ENCODE measurements at places on chromosomes 7 and 10.
A peak's percentile ranks its signal among the peaks of the same experiment; 100 is the strongest.

- ATAC-seq, result peak; percentile 91
These were observed 140.7 kb upstream of the CALCR start for GRCh38 chr7:93715234-93715633.

- no peak for ATAC-seq
These were observed 86.6 kb upstream of the LEP start for GRCh38 chr7:128154504-128154903.

DNA sequence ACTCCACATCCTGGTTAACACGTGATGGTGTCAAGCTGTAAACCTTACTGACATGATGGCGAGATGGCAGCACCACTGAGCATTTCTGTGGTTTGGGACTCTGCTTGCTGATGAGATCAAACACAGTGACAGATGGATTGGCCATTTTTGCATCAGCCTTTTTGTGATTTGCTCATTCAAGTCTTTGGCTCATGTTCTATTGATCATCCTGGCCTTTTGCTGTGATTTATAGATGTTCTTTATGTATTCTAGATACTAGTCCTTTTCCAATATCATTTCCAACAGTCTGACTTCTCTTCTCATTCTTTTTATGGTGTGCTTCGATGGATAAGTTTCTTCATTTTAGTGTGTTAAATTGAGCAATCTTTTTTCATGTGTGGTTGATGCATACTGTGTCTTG lies 24.7 kb upstream of the DIP2C start:
- no peak for ATAC-seq

DNA sequence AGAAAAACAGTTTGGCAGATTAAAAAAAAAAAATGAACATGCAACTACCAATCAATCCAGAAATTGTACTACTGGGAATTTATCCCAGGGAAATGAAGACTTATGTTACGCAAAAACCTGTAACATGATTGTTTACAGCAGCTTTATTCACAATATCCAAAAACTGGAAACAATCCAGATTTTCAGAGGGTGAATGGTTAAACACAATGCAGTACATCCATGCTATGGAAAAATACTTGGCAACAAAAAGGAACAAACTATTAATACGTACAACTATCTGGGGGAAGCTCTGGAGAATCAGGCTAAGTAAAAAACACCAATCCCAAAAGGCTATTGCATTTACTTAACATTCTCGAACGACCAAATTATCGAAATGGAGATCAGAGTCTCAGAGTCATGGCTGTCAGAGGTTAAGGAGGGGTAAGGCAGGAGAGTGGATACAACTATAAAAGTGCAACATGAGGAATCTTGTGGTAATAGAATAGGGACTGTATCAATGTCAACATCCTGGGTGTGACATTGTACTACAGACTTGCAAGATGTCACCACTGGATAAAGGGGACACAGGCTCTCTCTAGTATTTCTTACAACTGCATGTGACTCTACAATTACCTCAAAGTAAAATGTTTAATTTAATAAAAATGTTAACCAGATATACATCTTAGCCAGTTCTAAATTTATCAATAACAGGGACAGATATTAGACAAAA lies 21.5 kb upstream of the RUFY2 start:
- no peak for ATAC-seq

DNA sequence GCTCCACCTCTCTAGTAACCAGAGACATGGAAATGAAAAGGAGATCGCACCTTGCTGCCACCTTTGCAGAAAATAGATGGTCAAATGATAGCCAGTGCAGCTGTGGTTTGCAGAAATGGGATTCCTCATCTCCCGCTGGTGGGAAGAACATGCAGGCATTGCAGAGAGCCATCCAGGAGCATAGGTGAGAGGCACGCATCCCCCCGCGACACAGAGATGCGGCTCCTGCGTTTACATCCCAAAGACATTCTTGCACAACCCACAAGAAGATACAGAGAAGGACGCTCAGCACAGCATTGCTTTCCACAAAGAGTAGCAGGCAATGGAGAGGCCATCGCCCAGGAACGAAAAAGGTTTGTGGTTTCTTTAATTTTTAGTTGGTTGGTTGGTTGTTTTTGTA lies 56.2 kb downstream of the OAT start:
- ATAC-seq, result no peak

GRCh38 chr10:125742465-125742864 lies 23.0 kb downstream of the EDRF1 start:
- no peak for ATAC-seq
